Non-pigmented ciliary epithelial cell (primary cell): ENCODE measurements at places on chromosomes 13 and 19.
A peak's percentile ranks its signal among the peaks of the same experiment; 100 is the strongest.

DNA sequence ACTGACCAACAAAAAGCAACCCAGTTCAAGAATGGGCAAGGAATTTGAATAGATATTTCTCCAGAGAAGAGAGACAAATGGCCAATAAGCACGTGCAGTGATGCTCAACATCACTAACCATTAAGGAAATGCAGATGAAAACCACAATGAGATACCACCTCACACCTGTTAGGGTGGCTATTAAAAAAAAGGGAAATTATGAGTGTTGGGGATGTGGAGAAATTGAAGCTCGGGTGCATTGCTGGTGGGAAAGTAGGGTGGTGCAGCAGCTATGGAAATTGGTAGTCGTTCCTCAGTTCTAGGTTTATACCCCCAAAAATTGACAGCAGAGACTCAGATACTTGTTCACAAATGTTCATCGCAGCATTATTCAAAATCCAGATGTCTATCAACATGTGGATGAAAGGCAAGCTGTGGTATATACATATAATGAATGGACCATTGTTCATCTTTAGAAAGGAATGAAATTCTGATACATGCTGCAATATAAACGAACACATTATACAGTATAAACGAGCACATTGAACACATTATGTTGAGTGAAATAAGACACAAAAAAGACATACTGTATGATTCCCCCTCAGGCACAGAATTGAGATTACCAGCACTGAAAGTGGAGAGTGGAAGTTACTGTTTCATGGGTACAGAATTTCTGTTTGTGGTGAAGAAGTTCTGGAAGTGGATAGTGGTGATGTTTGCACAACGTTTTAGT, 927 bp downstream of the CHAMP1 start:
- no peak for DNase-seq

GRCh38 chr19:4516939-4517300, 1.4 kb downstream of the PLIN4 start:
- DNase-seq = no peak

DNA sequence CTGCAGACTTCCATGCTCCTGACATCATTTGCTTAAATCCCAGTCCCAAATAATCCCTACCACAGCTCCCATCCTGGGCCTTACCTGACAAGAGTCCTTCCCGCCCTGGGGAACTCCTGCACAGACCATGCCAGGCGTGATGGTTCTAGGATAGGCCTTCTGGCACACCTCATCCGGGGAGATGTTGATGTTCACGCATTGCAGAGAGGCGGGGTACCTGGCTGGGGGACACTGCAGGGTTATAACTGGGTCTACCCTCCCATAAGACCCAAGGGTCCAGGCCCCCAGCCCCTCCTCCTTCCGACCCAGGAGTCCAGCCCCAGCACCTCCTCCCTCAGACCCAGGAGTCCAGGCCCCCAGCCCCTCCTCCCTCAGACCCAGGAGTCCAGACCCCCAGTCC, 4.0 kb downstream of the KLK14 start:
- DNase-seq = no peak

DNA sequence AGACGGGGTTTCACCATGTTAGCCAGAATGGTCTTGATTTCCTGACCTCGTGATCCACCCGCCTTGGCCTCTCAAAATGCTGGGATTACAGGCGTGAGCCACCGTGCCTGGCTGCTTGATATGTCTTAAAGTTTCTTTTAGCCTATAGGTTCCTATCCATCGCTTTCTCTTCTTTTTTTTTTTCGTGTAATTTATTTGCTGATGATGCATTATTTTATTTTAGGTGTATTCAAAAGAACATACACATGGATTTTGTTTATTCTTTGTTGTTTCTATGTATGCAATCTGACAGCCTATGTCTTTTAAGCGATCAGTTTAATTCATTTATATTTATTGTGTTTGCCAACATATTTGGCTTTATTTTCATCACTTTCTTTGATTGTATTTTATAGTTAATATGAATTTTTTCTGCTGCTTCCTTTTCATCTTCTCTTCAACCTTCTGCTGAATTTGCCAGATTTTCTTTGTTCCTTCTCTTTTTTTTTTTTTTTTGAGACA, 26.0 kb upstream of the TNFAIP8L1 start:
- DNase-seq = no peak

DNA sequence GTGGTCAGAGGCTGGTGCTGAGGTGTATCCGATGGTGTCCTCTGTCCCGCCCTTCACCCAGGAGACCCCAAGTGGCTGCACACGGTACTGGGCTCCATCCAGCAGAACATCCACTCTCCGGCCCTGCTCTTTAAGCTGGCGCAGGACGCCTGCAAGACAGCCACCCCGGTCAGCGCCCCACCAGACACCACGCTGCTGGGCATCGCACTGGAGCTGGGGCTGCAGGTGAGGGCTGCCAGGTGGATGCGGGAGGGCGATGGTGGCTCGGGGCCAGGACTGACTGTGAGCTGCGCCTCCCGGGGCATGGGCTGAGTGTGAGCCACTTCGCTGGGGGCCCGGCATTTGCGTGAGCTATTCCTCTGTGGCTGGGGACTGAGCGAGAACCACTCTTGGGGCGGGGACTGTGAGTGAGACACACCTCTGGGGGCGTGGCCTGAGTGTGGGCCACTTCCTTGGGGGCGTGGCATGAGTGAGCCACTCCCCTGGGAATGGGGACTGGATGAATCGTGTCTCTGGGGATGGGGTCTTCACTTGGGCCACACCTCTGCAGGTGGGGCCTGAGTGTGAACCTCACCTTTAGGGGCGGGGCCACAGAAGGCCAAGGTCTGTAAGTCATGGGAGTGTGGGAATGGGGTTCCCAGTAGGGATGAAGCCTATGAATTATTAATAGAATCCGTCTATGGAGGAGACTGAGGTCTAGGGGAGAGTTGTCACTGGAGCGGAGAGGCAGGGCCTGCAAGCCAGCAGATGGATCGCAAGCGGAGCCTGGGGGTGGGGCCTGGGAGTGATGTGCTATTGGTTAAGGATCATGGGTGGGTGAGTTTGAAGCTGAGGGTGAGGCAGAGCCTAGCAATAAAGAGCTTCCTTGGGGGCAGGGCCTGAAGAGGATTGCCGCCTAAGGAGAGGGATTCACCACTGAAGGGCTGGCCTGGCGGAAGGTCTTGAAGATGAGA, 30.5 kb downstream of the ZSWIM4 start:
- no peak for DNase-seq

GRCh38 chr13:84654654-84655275, 772.5 kb upstream of the SLITRK1 start:
- no peak for DNase-seq

- DNase-seq = no peak
Measured at GRCh38 chr13:73793361-73793760, 340.8 kb downstream of the KLF12 start.

DNA sequence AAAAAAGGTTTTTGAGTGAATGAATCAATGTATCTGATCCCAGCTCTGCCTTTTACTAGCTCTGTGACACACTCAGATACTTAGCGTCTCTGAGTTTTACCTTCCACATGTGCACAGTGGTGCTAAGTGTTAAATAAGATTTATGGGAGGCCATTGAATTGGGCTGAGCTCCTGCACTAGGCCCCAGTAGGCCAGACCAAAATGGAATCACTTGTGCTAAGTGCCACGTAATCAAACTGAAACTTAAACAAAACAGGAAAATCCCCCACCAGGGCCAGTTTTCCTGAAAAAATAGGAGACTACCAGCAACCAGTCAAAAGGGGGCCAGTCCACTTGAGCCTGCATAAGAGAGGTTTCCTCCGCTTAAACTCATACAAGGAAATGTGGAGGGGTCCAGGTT, 40.9 kb downstream of the GJA3 start:
- DNase-seq = no peak

DNA sequence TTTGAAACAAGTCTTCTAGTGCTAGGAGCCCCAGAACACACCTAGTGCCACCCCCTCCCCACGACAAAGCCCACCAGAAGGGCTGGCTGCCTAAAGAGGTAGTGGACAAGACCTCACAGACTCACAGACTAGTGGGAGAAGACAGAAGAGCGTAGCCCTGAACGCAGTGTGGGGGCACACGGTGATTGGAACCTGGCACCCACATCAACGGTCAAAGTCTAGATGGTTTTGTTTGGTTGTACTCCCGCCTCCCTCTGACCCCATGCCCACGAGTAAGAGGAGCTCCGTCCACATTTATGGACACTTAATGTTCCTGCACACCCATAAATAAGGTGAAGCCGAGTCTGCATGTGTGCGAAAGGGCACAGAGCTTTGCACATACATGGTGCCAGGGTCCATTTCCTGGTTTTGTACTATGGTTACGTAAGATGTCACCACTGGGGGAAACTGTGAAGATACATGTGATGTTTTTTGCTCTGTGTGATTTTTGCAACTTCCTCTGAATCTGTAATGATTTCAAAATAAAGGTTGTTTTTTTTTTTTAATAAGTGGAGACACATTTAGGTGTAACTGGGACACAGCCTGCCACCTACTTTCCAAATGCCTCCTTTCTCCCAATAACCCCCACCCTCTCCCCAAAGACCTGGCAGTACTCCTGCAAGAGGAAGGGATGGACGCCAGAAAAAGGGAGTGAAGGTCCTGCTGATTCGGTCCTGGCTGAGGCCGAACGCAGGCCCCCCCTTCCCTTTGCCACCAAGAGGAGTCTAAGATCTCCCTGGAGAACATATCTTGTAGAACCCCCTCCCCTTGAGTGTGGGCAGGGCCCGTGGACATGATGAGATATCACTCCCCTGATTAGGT, 72.8 kb downstream of the GNG7 start:
- DNase-seq = no peak

- DNase-seq = no peak
Measured at GRCh38 chr19:49770529-49770928, 3.7 kb downstream of the AP2A1 start.

DNA sequence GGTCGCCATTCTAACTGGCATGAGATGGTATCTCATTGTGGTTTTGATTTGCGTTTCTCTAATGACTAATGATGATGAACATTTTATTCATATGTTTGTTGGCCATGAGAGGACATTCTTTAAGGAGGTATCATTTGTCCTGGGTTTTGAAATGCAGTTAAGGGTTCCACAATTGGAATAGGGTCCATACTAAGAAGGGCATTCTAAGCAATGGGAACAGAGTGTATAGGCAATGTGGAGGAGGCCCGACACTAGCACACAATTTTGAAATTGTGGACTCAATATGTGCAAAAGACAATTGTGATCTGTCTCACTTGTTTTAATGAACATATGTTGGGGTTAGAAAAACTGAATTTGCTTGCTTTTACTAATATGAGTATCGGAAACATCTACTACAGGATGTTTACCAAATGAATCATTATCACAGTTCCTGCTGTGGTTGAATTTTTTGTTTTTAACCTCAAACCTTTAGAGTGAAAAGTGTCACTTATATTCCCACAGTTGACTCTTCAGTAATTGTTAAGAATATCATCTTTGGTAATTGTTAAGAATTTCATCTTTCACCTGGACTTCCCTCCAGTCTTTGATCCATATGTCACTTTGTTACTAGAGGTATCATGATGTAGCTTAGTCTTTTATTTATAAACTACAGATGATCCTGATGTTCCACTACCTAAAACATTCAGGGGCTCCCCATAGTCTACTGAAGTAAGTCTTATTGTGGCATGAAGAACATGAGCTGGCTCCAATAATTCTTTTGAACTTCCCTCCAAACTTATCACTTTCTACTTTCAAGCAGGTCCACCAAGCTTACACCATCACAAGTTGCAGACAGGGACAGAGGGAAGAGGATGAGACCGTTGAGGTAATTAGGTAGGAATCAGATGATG, 109.7 kb upstream of the KLF12 start:
- peak; percentile 49 for DNase-seq

GRCh38 chr19:38733493-38734175, 10.6 kb downstream of the CAPN12 start:
- no peak for DNase-seq

GRCh38 chr19:45145270-45146189, 15.3 kb downstream of the NKPD1 start:
- DNase-seq = no peak

GRCh38 chr13:20157151-20157796, 3.6 kb downstream of the GJA3 start:
- no peak for DNase-seq

DNA sequence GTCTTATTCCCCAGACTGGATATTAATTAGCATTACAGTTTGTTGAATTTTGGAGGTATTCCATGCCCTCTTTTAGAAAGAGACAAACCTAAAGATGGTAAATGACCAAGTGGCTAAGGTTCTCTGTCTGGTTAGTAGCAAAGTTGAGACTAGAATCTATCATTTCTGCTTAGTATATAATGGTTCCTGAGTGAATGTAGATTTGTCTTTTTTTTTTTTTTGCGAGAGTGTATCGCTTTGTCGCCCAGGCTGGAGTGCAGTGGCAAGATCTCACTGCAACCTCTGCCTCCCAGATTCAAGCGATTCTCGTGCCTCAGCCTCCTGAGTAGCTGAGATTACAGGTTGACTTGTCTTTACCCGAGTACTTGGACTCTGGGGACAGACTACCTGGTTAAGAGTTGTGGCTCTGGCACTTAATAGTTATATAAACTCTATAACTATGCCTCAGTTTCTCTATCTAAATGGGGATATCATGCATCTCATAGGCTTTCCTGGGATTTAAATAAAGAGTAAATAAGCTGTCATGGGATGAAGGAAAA, 2.7 kb downstream of the NAA16 start:
- no peak for DNase-seq

DNA sequence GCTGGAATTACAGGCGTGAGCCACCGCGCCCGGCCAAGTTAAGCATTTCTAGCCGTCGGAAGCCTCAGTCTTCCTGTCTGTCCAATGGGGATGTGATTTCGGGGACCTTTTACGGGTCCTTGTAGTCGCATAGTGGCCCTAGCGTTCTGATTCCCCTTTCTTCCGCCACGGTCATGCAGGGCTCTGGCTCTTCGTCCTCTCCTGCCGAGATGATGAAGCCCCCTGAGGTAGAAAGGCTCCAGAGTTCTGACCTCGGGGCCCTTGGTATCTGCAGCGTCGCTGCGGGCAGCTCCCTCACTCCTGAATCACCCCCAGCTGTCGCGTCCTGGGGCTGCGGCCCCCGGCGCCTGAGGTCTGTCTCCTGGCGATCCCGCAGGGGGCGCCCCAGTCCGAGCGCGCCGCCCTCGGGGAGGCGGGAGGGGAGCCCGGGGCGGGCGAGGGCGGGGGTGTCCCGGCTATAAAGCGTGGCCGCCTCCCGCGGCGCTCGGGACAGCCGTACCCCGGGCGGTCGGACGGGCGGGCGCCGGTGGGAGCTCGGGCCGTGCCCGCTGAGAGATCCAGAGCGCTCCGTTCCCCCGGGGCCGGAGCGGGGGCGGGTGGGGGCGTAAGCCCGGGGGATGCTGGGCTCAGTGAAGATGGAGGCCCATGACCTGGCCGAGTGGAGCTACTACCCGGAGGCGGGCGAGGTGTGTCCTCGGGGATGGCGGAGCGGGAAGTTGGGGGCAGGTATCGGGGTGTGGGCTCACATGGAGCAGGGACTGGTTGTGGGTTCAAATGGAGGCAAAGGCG, at the start of gene FOXA3:
FOXA3 (plus strand) TSS at position 487 of the 789 bp plus-strand sequence; CDS start at position 618, 131 bp downstream.
- no peak for DNase-seq
